ENCODE measurements at places on chromosomes 1 and 21. TPM values are rescaled to one million over a fixed set of nuclear protein-coding genes. Genes with fewer than 3 reads are reported as not detected.

DNA sequence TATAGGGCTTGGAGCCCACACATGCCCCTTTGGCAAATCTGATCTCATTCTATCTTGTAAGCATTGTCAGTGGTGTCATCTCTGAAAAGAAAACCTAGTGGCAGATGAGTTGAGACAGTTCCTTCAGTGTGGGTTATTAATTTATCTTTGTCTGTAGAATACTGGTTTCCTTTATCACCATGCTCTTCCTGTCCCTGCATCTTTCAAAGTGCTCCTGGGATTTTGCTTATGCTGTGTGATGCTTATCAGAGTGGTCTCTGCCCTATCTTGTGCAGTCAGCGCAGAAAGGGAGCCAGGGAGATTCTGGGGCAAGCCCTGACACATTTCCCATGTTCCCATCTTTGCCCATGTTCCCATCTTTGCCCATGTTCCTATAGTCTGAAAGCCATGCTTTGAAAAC lies 402.9 kb downstream of the RWDD3 start:
- DNase-seq = no peak

- no peak for DNase-seq
Observed at GRCh38 chr1:214123061-214123784, 135.4 kb downstream of the PROX1 start.

The CD1B gene
- total RNA-seq = not detected

The INSRR gene
- total RNA-seq = 0.23 TPM

The TRIM46 gene
- 1.3 TPM for total RNA-seq

Data from posterior vena cava (tissue), 2 donors.